Activated T-cell treated with anti-CD3 and anti-CD28 coated beads for 4 hours (primary cell): ENCODE measurements at places on chromosomes 16 and 17.

GRCh38 chr16:3401719-3402397 lies 843 bp downstream of the ZNF174 start:
- DNase-seq = no peak

GRCh38 chr16:4700380-4700996 lies 7.1 kb downstream of the NUDT16L1 start:
- DNase-seq = no peak

- peak; percentile 14 for DNase-seq
Measured at GRCh38 chr17:75077496-75078283, 10.1 kb upstream of the SLC16A5 start.

- DNase-seq = no peak
Measured at GRCh38 chr16:70391881-70392481, 45.3 kb downstream of the DDX19A start.

- no peak for DNase-seq
Measured at GRCh38 chr16:1647856-1648255, 30.2 kb upstream of the JPT2 start.

DNA sequence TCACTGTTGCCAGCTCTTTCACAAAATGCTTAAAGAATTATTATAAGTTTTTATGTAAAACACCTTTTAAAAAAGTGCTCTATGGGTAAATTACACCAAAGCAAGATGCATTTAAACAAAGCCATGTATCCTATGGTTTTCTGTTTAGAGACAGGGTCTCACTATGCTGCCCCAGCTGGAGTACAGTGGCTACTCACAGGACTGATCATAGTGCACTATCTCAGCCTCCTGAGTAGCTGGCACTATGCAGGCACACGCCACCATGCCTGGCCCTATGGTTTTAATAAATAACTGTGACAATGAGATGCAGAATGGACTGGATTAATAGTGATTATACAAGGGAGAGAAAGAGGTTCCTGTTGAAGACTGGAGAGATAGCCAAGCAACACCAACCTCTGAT lies 40.2 kb downstream of the SPOP start:
- no peak for DNase-seq

DNA sequence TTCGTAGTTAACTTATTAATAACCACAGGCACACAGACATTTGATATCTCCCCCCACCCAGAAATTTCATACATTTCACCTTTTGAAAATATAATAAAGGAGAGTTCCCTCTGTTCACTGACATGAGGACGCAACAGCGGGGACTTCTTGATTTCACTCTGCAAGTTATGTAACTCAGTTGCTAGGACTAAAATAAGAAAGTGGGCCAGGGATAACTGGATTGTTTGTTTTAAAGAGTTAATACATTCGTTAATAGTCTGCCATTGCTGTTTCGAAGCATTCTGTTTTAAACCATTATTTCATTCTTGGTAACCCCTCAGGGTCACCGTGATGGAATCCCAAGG lies 1.2 kb downstream of the RHOT1 start:
- DNase-seq = no peak

- no peak for DNase-seq
Measured at GRCh38 chr16:65202461-65202860, 80.6 kb upstream of the CDH11 start.
